ENCODE measurements at places on chromosomes 6 and 20. TPM values are rescaled to one million over a fixed set of nuclear protein-coding genes. Genes with fewer than 3 reads are reported as not detected.

FOXS1 gene
- total RNA-seq, result 0.09 TPM

STMND1 gene
- not detected for total RNA-seq

- DNase-seq, result no peak
These were observed 38.1 kb downstream of the B4GALT5 start for GRCh38 chr20:49675368-49676151.

DNA sequence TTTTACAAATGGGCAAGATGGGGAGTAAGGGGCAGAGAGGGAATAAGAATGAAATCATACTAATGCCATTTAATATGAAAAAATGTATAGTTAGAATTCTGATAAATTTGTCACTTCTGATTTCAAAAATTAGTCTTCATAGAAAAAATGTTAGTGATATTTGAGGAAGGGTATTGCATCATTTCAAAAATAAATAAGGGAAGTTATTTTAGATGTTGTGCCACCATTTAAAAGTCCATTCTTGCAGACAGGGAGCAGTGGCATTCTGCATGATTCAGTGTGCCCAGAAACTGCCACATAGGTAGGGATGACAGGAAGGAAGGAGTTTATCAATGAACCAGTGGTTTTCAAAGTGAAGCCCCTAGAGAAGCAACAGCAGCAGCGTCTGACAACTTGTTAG, 674.6 kb downstream of the EPM2A start:
- no peak for DNase-seq

GRCh38 chr20:3494218-3494617, 23.4 kb downstream of the ATRN start:
- DNase-seq, result no peak

DNA sequence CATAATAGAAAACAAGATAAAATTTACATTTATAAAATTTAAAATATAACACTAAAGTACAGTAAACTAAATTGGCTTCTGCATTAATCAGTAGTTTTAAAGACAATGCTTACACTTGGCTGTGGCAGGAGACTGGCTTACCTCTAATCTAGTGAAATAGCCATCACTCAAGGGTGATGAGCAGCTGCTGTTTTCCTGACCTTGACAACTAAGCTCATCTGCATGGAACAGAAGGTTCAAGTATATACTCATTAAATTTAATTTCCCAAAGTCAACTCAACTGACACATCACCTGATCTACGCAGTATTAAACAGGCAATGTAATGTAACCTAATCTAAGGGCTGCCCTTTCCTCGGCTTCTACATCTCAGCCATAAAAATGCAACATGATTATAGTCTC, 14.5 kb downstream of the TMX4 start:
- DNase-seq, result no peak

GRCh38 chr20:16676891-16677290, 52.9 kb upstream of the SNRPB2 start:
- DNase-seq, result no peak

DNA sequence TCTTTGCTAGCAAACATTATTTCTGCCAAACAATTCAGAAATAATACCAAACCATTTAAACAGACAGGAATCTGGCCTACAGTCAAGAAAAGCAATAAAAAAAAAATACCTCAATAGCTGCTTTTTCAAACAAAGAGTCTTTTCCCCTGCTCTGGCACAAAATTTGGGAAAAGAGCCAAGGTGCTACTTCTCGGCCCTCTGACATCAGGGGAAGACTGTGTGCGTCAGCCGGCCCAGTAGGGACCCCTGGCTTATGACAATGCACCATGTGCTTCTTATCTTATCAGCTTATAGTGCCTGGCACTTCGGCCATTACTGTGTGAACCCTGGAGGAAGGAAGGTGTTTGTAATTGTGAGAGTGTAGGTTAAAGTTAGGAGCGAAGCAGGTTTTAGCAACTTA, 89.4 kb downstream of the PDE10A start:
- DNase-seq, result peak; percentile 98

F13A1 gene
- total RNA-seq, result not detected

HAO1 gene
- total RNA-seq, result not detected

BEND6 gene
- total RNA-seq, result 0.14 TPM

DNA sequence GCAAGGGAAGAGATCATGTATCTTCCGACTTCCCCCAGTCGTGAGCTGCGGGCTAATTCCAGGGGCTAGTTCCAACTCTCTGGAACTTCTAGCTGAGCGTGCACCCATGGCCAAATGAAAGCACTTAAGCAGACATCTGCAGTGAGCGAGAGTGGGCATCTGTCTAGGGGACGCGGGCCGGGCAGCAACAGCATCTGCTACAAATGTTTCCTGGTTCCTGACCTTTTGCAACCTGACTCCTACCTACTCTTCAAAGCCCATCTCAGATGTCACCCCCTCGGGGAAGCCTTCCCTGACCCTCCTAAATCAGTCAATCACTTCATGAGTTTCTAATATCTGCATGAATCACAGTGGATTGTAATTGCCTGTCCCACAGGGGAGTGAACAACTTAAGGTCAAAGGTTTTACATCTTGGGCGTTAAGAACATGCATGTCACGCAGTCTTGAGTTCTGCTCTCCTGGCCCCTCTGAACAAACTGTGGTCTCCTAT, 141.9 kb downstream of the CEBPB start:
- no peak for DNase-seq

SLC17A1 gene
- not detected for total RNA-seq

DNA sequence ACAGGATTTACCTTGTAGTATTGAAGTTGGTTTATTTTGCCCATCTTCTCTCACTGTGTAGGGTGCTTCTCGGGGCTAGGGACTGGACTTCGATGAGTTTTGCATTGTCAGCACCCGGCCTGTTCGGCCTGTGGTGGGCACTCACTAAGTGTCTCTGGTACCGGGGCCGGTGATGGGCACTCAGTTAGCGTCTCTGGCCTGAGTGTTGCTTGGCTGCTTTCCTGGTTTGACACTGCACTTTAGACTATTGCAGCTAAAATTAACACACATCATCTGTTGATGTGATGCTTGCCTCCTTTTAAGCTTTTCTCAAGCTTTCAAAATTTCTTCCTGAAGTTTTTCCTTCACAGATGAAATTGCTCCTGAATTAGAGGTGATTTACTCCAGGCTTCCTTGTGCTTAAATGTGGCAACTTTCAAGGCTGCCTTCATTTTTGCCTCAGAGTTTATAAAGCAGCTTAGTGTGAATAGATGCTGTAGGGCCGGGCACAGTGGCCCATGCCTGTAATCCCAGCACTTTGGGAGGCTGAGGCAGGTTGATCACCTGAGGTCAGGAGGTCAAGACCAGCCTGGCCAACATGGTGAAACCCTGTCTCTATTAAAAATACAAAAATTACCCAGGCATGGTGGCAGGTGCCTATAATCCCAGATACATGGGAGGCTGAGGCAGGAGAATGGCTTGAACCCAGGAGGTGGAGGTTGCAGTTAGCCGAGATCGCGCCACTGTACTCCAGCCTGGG, 41.7 kb upstream of the TULP4 start:
- DNase-seq, result no peak

DNA sequence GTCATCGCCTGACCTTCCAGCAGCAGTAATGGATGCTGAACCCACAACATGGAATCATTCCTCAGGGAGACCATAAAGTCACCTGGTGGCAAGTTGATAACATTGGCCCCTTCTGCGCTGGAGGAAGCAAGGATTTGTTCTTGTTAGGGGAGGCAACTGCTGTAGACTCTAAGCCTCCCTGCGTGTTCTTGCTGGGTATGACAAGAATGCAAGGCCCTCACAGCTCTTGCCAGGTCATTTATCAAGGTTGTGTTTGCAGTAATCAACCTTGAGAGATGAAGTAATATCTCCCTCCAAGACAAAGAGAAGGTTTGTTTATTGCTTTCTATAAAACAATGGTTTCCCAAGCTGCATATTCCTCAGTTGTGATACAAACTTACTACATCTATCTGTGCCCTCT, 80.9 kb downstream of the PERP start:
- no peak for DNase-seq

GMPR gene
- 26.0 TPM for total RNA-seq

DNA sequence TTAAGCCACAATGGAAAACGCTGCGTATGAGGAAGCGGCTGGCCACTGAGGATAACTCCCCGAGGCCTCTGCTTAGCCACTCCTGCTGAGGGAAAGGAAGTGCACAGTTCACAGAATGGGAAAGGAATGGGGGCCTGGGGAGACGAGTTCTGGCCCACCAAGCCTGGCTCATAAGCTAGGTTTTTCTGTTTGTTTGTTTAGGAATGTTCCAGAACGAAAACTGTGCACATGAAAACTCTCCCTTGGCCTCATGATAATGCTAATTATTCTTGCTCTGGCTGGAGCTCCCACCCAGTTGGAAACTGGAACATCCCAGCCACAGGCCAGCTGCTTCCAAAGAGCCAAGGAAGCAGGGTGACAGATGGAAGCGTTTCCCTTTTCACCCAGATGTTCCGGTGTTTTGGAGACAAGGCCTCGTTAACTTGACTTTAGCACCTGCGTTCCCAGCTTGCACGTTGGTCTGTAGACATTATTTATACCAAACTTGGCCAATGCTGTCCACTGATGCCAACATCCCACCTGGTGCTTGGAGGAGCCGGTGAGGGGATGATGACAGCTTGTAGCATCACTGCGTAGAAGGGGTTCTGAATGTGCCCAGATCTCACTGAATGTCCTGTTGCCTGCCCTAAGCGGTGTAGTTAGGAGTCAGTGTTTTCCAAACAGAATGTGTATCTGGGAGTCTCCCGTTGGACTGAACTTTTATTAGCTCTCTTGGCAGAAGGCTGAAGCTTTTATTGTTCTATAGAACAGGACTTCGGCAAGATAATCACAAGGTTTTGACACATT, 34.5 kb downstream of the APCDD1L start:
- DNase-seq, result no peak

RIPOR2 gene
- total RNA-seq, result not detected

DNA sequence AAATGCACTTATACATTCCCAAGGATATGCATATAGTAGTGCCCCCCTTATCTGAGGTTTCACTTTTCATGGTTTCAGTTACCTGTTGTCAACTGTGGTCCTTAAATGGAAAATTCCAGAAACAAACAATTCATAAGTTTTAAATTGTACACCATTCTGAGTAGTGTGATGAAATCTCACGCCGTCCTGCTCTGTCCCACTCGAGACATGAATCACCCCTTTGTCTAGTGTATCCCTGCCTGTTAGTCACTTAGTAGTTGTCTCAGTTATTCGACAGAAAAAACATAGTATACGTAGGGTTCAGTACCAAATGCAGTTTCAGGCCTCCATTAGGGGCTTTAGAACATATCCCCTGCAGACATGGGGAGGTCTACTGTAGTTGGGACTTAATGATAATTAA, 57.0 kb downstream of the MAP1LC3A start:
- peak; percentile 13 for DNase-seq

RNF182 gene
- 0.85 TPM for total RNA-seq

GRCh38 chr6:41392246-41392645, 56.8 kb downstream of the NCR2 start:
- no peak for DNase-seq

DNA sequence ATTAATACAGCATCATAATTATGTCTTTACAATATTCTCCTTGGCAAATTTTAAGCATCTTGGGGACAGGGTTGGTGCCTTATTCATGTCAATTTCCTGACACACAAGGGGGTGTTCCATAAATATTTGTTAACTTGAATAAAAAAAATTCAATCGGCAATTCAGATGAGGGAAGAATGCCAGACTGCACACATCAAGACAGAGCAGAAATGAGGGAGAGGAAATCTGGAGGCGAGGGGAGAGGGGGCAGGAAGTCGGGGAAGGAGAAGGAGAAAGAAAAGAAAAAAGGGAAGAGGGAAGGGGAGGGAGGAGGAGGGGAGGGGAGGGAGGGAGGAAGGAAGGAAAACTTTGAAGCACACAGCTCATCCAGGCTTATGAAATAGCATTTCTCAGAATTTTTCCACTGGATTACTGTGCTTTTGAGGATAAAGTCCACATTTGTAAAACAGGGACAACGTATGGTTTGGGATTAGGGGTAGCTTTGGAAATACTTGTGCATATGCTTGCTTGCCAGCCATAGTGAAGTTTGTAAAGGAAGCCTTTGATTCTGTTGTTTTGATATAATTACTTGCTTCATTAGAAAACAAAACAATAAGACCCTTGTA, 362.1 kb downstream of the SAMD5 start:
- no peak for DNase-seq

DNA sequence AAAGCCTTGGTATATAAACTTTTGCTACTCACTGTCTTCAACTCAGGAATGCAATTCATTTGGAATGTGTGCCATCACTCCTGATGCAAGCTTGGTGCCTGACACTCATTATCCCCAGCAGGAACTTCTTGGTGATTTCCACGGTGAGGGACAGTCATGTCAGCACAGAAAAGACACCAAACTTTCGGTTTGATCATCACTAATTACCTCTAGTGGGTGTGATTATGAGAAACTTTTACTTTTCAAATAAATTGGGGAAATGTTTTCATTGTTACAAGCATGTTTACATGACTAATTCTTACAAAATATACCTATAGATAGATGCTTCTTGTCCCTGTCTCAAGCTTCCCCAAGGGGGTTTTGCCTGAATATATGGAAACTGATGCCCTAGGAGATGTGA, 40.9 kb downstream of the RPP40 start:
- no peak for DNase-seq

SLC13A3 gene
- total RNA-seq, result 0.05 TPM

FAM135A gene
- 15.7 TPM for total RNA-seq

DNA sequence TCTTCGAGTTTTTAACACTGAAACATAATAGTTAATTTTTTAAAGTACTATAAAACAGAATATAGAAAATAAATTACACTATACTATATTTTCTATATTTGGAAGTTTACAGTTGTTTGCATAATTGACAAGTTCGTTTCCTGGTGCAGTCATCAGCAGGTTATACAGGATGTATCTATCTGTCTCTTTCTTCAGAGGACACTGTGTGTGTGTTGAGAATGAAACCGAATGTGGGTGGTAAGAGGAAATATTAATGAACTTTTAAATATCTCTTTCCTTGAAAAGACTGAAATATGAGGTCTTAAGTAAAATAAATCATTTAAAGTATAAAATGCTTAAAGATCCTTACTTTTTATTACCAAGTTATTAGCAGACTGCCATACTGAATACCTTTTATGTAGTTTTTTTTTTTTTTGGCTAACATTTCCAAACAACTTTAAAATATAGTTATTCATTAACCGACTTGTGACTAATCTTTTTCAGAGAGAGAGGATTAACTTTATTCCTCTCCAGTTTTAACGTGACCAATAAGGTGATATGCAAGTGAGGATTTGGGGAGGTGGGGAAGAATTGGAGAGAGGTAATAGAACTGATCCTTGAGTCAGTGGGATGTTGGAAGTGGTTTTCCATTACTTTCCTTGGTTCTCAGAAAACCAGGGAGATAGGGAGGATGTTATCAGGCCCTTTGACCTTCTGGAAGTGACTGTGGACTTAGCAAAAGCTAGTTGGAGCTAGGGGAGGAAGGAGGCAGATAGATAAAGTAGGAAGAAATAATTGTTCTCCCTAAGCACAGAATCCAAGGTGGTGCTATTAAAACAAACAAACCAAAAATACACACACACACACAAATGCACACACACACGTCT, 380.0 kb upstream of the FLRT3 start:
- no peak for DNase-seq

- no peak for DNase-seq
These were observed 1463.0 kb downstream of the HACE1 start for GRCh38 chr6:103396768-103397167.

DNA sequence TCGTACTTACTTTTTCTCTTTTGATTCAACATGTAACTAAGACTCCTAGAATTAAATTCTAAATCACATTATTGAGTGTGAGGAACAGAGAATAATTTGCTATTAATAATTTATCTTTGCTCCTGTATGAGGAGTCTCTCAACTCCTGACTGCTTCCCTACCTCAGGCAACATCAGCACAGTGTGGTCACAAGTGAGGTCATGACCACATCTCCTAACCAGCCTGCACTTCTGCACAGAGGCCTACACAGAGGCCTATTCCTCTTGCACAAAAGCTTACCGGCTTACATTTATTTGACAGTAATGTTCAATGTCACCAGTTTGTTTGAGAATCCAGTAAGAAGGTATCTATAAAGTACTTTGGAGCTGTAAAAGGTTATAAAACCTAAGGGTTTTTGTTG, 637.4 kb upstream of the MARCKS start:
- DNase-seq, result no peak
